ENCODE measurements at places on chromosomes 2 and 18. TPM values are rescaled to one million over a fixed set of nuclear protein-coding genes. Genes with fewer than 3 reads are reported as not detected.

DNA sequence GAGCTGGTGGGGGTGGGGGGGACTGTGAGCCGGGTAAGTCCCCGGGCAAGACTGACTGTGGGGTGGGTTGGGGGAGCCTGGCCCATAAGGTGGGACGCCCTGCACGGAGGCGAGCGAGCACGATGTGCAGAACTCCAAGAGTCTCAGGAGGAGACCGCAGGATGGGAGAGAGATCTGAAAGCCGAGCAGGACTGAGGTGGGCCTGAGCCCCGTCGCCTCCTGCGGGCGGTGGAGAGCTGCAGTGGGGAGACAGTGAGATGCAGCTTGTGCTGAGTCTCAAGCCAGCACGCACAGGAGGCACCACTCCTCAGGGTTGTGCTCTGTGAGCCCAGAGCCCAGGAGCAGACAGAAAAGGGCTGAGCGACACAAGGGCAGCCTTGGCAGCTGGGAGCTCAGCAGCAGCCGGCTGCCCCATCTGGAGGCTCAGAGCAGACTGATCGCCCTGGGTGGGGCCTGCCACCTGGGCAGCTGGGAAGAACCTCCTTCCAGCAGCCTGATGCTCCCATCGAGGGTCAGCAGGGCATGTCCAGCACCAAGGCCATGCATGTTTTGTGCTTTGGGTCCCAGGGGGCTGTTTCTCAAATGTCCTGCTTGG is 15.9 kb downstream of the ARHGEF4 start:
- no peak for DNase-seq

DNA sequence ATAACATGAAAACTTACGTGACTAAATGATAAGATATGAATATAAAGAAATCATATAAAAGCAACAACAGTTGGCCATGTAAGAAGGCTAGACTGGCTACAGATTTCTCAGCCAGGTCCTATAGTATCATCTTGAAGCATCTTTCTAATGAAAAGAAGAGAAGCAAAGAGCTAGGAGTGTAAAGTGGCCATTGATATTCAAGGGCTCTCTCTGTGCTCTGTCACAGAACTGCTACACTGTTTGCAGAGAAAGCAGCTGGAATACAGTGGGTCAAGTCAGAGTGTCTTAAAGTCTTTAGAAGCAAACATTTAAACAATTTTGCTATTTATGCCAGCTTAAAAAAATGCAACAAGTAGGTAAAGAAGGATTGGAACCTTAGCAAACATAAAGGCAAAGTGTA is 118.8 kb downstream of the SCN9A start:
- DNase-seq = no peak

Gene EGR4
- total RNA-seq = not detected

DNA sequence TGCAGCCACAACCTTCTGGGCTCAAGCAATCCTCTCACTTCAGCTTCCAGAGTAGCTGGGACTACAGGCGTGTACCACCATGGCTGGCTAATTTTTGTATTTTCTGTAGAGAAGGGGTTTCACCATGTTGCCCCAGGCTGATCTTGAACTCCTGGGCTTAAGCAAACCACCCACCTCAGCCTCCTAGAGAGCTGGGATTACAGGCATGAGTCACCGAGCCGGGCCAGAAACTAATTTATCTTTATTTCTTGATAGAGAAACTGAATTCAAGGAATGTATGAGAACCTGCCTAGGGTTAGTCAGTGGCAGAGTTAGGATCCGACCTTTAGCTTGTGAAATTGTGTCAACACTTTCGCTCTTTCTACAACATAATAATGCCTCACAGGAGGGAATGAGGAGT is 19.3 kb upstream of the ITGAV start:
- peak; percentile 60 for DNase-seq

Gene CDH20
- not detected for total RNA-seq

DNA sequence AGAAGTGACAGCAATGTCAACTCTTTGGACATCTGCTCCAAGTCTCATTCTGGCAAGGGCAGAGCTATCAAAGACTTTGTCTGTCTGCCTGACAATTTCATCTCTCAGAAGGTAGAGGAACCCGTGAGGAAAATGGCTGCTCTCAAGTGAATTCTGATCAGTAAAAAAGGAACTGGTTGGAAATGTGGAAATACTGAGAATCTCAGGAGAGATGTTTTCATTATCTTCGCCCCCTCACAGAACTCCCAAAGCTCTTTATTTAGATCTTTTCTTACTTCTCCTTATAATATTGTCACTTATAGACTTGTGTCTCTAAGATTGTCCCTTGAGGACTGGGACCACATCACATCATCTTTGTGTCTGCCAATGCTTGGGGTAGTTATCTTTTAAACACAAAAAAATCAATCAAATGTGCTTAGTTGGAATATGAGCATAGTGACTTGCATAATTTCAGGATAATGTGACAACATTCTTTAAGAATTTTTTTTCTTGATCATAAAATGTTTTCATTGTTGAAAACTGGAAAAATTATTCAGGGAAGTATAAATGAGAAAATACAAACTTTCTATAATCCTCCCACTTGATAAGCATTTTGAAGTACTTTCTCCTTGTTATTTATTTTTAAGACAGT is 68.2 kb upstream of the ITGB6 start:
- no peak for DNase-seq

DNA sequence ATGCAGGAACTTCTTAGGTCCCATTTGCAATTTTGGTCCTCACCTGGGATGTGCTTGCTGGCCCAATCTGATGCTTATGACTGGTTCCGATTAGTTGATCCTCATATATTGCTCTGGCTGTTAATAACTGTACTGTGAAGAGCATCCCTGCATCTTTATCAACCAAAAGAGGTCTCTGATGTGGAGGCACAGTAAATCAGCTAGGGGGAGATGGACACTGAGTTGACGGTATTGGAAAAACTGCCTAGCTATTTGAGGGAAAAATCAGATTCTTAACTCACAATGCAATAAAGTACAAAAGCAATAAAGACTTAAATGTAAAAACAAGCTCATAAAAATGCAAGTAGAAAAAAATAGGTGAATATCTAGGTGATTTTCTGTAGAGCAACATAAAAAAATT is 188.0 kb upstream of the TCF4 start:
- DNase-seq = no peak

DNA sequence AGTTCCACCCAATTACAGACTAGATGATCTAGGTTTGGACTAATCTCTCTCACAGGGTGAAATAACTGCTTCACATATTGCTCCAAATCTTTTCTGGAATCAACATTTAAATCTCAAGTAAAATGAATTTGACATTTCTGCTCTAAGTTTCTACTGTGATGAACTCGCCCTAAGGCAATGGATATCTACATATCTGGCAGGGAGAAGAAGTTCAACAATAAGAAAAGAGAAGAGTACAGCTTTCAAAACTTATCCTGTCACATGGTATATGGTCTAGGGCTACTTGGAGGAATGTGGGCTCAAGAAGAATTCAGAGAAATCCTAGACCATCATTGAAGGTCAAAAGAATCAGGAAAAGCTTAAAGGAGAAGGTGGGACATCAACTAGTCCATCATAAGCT is 440.2 kb downstream of the MBD2 start:
- DNase-seq = no peak

DNA sequence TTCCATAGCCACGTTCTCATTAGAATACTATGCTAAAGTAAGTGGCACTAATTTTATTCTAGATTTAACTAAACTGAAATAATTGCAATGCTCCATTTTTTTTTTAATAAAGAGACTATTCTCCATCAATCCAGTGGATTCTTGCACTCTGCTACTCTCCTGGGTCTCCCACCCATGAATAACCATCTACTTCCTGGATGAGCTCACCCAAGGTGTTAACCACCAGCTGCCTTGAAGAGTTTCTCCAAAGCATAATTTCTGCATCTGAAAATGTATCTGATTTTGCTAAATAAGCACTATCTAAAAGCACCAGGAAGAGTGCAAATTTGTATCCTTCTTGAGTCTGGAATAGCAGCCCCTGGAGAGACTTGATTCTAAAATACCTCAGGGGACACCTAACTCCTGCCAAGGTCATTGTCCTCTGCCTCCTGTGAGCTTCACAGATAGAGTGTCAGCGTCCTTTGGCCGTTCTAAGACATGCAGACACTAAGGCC is 41.6 kb upstream of the SH3BP4 start:
- DNase-seq = no peak

Gene TMEM198
- 0.18 TPM for total RNA-seq

Gene CNGA3
- not detected for total RNA-seq

DNA sequence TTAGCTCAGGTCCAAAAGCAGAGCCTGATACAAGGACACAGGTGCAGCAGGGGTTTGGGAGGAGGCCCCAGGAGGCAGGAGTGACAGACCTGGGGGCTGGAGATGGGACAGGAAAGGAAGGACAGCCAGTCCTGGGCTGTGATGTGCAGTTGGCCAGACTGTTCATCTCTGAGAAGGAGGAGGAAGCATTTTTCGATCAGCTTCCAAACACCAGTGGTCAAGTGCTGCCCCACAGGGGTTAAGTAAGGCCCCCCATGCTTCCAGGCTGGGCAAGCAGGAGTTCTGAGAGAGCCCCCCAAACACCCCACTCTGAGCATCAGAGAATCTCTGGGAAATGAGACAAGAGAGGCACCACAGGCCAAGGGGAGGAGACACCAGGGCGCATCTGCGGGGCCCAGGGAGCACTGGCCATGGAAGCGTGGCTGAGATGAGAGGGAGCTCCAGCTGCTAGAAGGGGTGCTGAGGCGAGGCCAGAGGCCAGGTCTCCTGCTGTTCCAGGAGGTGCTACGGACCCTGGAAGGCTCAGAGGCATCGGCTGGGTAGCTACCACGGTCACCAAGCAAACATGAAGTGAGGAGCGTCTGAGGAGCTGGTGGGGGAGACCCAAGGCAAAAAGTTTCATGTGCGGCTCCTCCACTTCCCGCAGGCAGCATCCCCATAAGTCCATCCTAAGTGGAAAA is 5.6 kb upstream of the HDAC4 start:
- no peak for DNase-seq

Gene LRRC30
- total RNA-seq = not detected

- no peak for DNase-seq
Observed at GRCh38 chr2:15720561-15721307, 129.1 kb downstream of the DDX1 start.

GRCh38 chr2:20627712-20628380 is 23.1 kb downstream of the HS1BP3 start:
- DNase-seq = no peak

- DNase-seq = no peak
Observed at GRCh38 chr2:105752691-105753358, 8.1 kb downstream of the NCK2 start.

- DNase-seq = peak; percentile 45
Observed at GRCh38 chr18:56945171-56946083, 201.5 kb upstream of the BOD1L2 start.

Gene DCDC2C
- not detected for total RNA-seq

Gene CD8B
- not detected for total RNA-seq

DNA sequence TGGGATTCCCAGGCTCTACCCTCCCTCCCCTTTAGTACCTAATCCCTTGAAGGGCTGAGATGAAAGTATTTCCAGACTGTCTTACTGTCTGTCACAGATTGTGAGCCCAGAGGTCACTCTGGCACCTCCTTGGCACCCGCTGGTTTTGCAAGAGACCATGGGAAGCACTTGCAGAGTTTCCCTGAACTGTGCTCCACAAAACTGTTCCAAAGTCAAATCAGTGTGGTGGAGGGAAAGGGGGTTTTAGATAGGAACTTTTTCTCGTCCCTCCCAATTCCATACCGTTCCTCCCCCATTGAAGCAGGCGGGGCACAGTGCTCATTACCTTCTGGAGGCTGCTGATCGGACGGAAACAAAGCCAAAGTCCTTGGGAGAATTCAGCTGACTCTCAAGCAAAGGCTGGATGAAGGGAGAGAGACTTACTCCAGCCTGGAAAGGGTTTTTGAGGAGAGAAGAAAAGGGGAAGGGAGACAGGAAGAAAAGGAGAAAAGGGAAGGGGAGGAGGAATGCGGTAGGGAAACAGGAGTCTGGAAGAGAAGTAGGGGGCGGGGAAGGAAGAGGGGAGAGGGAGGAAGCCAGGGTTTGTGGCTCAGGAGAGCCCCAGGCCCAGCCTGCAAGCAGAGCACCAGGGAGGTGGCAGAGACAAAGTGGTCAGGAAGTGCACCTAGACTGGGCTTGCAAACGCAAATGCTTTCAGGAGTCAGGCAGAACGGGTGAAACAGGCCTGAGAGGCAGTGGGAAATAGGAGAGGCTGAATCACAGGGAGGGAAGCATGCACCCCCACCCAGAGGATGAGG is 88.4 kb upstream of the SP3 start:
- DNase-seq = peak; percentile 18

GRCh38 chr2:2877427-2877826 is 500.2 kb downstream of the EIPR1 start:
- no peak for DNase-seq

DNA sequence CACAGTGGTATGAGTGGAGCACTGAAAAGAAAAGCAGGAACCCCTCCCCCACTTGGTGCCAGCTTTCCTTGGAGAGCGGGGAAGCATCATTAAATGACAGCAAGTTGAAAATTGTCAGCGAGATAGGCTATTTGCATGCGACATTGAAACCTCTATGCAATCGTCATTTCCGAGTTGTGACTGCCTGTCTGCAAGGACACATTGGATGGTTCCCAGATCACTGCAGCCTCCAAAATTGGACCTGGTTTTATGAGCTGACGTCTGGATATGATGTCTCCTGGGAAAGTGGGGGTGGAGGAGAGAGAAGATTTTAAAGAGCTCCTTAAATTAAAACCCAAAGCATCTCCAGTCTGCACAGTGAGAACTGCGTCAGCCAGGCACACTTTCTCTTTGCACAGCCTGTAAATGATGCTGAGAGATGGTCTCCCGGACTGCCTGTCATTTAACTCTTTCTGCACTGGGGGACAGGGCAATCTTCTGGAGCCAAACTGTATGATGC is 57.8 kb upstream of the KIF5C start:
- no peak for DNase-seq

DNA sequence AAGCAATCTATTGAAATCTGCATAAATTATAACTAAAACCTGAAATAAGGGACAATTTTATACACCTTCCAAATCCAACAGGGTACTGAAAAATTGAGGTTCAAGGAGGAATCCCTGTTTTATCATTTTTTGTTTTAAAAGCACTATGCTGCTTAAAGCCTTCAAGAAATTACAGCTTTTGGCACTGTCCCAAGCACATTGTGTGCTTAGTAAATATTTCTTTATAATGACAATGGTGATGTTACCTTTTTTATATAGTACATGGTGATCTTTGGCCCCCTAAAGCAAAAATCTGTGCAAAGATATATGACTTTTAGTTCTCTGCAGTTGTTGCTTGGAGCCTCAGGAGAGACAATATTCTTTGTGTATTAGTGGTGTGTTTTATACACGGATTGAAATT is 71.6 kb upstream of the EFEMP1 start:
- no peak for DNase-seq

GRCh38 chr2:108215794-108216211 is 24.0 kb upstream of the SULT1C3 start:
- DNase-seq = peak; percentile 51
